ENCODE measurements at places on chromosomes 7 and 10. TPM values are rescaled to one million over a fixed set of nuclear protein-coding genes. Genes with fewer than 3 reads are reported as not detected.

- H3K27ac ChIP-seq, result no peak overlapping the region
- no peaks in the 10 kb centered on the region for H3K36me3 ChIP-seq
- no peak overlapping the region for H3K4me3 ChIP-seq
- DNase-seq, result no peak
Measured at GRCh38 chr7:22363756-22364422, 6.9 kb upstream of the RAPGEF5 start.

GRCh38 chr7:98162758-98163157 lies 48.5 kb upstream of the BHLHA15 start:
- no peaks in the 10 kb centered on the region for H3K36me3 ChIP-seq
- DNase-seq, result no peak
- H3K4me1 ChIP-seq, result peaks cover 7% of the 10 kb centered on the region
- H3K27ac ChIP-seq, result no peak overlapping the region

GRCh38 chr7:157281221-157281998 lies 55.4 kb upstream of the DNAJB6 start:
- H3K27me3 ChIP-seq, result no peaks in the 10 kb centered on the region
- DNase-seq, result no peak
- no peak overlapping the region for H3K27ac ChIP-seq

- peaks cover 73% of the 10 kb centered on the region for H3K36me3 ChIP-seq
- H3K4me3 ChIP-seq, result no peak overlapping the region
- no peak overlapping the region for H3K27ac ChIP-seq
- H3K4me1 ChIP-seq, result no peaks in the 10 kb centered on the region
- DNase-seq, result no peak
- H3K27me3 ChIP-seq, result no peaks in the 10 kb centered on the region
Measured at GRCh38 chr10:125843603-125844329, 20.4 kb downstream of the BCCIP start.

DNA sequence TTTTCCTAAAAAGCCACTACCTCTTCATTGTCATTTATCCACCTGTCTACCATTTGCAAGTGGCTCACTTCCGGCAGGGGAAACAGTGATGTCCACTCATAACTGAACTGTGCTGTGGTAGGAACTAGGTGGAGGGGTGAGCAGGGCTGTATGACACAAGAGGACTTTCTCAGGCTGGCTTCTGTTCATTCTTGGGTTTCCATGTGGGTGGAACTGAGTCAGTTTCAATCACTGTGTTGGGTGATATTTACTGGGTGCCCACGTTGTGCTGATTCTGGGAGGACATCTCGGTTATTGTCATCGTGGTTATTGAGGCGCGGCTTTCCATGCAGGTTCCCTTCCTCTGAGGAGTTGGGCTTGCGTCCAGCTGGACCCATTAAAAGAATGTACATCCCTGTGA lies 38.8 kb downstream of the RAMP3 start:
- H3K27me3 ChIP-seq, result no peaks in the 10 kb centered on the region
- H3K27ac ChIP-seq, result no peak overlapping the region
- no peak for DNase-seq
- H3K36me3 ChIP-seq, result no peaks in the 10 kb centered on the region
- no peaks in the 10 kb centered on the region for H3K4me1 ChIP-seq

- no peak overlapping the region for H3K27ac ChIP-seq
- no peak overlapping the region for H3K4me3 ChIP-seq
- H3K36me3 ChIP-seq, result no peaks in the 10 kb centered on the region
- H3K27me3 ChIP-seq, result peaks cover 22% of the 10 kb centered on the region
- DNase-seq, result peak; percentile 63
Measured at GRCh38 chr10:14185316-14186045, 145.2 kb downstream of the FRMD4A start.

- no peaks in the 10 kb centered on the region for H3K4me1 ChIP-seq
- H3K27ac ChIP-seq, result no peak overlapping the region
- no peak overlapping the region for H3K4me3 ChIP-seq
- H3K36me3 ChIP-seq, result no peaks in the 10 kb centered on the region
- DNase-seq, result no peak
Measured at GRCh38 chr7:52504561-52504960, 530.9 kb upstream of the POM121L12 start.

- no peaks in the 10 kb centered on the region for H3K36me3 ChIP-seq
- no peak overlapping the region for H3K27ac ChIP-seq
- no peak for DNase-seq
- no peak overlapping the region for H3K4me3 ChIP-seq
- H3K4me1 ChIP-seq, result no peaks in the 10 kb centered on the region
- H3K27me3 ChIP-seq, result peaks cover 32% of the 10 kb centered on the region
Measured at GRCh38 chr10:43214071-43214955, 52.6 kb downstream of the RASGEF1A start.

- H3K4me3 ChIP-seq, result no peak overlapping the region
- DNase-seq, result no peak
- H3K4me1 ChIP-seq, result no peaks in the 10 kb centered on the region
- no peaks in the 10 kb centered on the region for H3K27me3 ChIP-seq
Measured at GRCh38 chr7:94492601-94493000, 17.0 kb upstream of the CASD1 start.

DNA sequence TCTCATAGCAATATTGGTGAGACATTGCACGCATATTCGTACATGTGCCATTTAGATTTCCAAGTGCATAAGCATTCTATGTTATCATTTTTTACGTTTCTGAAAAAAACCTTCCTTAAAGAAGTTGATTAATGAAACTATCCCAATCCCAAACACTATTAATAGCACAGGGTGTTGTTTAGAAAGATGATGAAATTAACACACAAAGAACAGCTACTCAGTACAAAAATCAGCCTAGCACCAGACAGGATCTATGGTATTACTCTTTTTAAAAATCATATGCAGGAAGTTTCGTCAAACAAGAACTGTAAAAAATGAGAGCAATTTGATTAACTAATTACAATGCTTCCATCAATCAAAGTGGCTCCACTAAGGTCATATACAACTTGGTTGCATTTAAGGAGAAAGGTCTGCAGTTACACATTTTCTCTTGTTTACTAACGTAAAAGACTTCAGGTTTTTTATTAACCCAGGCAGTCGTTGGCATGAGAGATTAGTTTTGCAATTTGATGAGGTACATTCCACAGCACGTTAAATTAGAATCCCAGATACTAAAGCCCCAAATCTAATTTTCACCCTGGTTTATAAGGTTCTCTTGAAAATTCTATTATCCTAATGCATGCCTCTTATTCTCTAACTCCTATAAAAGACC lies 38.1 kb downstream of the SLC35B4 start:
- H3K4me1 ChIP-seq, result no peaks in the 10 kb centered on the region
- H3K27me3 ChIP-seq, result no peaks in the 10 kb centered on the region
- DNase-seq, result no peak
- no peak overlapping the region for H3K27ac ChIP-seq

GRCh38 chr10:35129185-35129674 lies 2.6 kb downstream of the CREM start:
- H3K4me3 ChIP-seq, result no peak overlapping the region
- H3K36me3 ChIP-seq, result no peaks in the 10 kb centered on the region
- no peak for DNase-seq
- H3K4me1 ChIP-seq, result peaks cover 59% of the 10 kb centered on the region

DNA sequence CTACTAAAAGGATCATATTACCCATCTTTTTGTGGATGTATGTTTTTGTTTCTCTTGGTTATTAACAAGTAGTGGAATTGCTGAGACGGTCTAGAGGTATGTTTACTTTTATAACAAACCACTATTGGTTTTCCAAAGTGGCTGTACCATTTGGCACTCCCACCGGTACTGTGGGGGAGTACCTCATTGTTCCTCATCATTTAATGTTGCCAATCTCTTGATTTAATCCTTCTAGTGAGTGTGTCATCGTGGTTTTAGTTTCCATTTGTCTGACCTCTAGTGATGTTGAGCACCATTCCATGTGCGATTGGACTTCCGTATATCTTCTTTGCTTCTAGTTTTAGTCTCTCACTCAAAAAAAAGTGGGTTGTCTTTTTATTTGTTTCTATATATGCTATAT lies 50.4 kb downstream of the RBM33 start:
- DNase-seq, result no peak
- H3K4me3 ChIP-seq, result no peak overlapping the region
- H3K27me3 ChIP-seq, result no peaks in the 10 kb centered on the region
- no peak overlapping the region for H3K27ac ChIP-seq
- no peaks in the 10 kb centered on the region for H3K36me3 ChIP-seq

GRCh38 chr7:112938863-112939573 lies 147.6 kb downstream of the GPR85 start:
- no peak for DNase-seq
- peaks cover 17% of the 10 kb centered on the region for H3K4me1 ChIP-seq
- no peaks in the 10 kb centered on the region for H3K27me3 ChIP-seq

GRCh38 chr7:83036721-83037380 lies 125.8 kb downstream of the PCLO start:
- peak; percentile 37 for DNase-seq
- H3K4me3 ChIP-seq, result no peak overlapping the region
- H3K4me1 ChIP-seq, result no peaks in the 10 kb centered on the region

DNA sequence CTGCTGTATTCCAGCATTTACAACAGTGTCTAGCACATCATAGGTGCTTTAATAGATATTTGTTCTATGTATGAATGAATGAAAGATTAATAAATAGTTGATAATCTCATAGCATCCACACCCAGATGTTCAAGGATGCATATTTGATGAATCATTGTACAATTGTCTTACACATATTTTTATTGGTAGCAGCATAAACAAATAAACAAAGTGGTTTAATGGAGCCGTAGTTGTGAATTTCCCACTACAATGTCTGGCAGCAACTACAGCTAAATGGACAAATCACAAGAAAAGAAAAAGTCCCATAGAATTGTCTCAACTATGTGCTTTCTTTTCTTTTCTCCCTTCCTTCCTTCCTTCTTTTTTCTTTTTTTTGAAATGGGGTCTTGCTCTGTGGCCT lies 150.8 kb downstream of the NRP1 start:
- H3K4me3 ChIP-seq, result no peak overlapping the region
- H3K27ac ChIP-seq, result no peak overlapping the region
- H3K36me3 ChIP-seq, result no peaks in the 10 kb centered on the region
- DNase-seq, result no peak
- no peaks in the 10 kb centered on the region for H3K27me3 ChIP-seq

The FAM25A gene
- not detected for total RNA-seq

The UTF1 gene
- total RNA-seq, result not detected

The SPDYE5 gene
- not detected for total RNA-seq

The CPA2 gene
- 4.1 TPM for total RNA-seq

The CCZ1 gene
- total RNA-seq, result 8.4 TPM

The IRF5 gene
- 2.2 TPM for total RNA-seq

The MAT1A gene
- total RNA-seq, result not detected

Data from stomach (tissue), 19 donors.